Activated naive CD4-positive, alpha-beta T cell treated with Interleukin-2 at 50 U/mL for 16 hours (primary cell): ENCODE measurements at places on chromosomes 5 and 9.
A peak's percentile ranks its signal among the peaks of the same experiment; 100 is the strongest.

DNA sequence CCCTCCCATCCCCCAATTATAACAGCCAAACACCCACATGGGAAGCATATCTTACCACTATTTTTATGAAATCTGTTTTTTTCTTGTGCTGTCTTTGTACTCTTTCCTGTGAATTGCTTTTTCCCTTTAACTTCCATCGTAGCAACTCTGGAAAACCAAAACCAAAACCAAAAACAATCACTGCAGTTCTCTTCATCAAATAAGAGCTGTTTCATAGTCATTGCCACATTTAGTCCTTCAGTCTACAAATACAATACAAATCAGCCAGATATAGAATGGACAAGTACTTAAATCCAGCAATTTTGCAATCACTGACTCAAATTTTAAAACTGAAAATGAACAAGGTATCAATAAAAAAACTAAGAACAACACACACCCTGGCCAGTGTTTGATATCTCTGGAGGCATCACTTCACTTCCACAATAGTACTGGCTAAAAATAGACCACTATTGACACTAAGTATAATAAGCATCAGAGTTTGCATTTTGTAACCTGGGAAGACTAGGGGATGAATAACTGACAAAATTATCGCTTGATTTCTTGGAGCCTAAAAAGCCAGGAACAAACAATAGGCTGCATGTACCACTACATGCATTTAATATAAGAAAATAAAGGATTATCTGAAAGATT, 5.4 kb downstream of the PUM3 start:
- DNase-seq: no peak

DNA sequence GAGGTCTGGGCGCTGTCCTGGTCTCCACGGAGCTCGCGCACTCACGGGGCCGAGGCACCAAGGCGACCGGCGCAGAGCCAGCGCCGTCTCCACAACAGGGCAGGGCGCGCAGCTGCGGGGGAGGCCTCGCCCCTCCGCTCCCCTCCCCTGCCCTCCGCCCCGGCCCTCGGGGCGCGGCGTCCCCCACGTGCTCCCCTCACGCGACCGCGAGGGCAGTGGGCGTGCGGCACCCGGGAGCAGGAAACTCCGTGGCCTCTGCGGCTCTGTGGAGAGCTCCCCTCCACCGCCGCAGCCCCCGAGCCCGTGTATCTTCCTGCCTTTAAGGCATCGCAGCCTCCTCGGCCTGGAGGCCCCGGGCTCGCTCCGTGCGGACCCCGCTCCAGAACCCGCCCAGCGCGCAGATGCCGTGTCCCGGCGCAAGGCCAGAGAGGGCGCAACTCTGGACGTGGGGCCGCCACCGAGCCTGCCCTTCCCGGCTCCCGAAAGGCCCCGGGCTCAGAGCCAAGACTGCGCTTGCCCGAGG, 708 bp upstream of the TUBB4B start:
- peak; percentile 75 for DNase-seq

DNA sequence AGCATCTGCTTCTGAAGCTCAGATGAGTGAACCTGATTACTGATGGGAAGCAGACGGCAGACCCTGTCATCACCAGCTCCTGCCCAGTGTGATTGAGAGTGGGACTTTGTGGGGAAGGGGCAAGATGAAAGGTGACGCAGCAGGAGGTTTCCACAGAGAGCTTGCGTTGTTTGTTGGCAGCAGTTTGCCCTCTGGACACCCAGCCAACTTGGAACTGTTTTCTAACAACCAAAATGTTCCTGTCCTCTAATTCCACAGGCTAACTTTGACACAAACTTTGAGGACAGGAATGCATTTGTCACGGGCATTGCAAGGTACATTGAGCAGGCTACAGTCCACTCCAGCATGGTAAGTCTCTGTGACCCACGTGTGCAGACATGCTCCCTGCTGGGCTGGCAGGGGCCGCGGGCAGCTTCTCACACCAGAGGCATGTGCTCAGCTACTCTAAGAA, 20.9 kb downstream of the CYFIP2 start:
- no peak for DNase-seq

DNA sequence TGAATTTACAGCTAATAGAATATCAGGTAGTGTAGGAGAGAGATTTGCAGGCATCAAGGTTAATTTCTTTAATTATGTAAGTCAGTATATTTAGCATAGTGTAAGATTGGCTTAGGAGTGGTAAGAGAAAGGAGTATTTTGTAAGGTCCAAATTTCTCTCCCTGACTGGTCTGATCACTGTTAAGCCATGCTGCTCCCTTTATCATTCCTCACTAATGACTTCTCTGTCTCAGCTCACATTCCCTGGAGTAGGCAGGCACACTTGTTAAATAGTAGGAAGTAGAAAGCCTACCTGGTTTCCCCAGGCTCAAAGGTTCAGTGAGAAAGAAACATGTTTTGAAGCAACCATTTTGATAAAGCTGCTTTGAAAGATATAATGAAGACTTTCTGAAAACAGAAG, 90.7 kb downstream of the SMIM15 start:
- DNase-seq: no peak

DNA sequence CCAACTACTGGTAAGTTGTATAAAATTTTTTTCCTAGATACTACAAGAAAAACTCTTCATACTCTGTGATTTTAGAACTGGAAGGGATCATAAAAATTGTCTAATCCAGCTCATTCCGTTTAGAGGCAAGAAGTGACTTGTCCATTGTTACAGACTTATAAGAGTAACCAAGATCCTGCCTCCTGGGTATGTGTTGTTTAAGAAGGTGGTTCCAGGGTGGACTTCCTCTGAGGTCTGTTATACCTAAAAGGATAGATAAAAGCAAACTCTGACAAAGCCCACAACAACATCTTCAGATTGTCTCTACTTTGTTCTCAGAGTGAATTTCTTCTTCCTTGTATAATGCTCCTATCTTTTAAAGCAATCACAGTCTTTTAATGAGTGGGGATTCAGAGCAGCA, 24.2 kb downstream of the TGFBR1 start:
- no peak for DNase-seq
